ENCODE measurements at places on chromosomes 3 and 15.

- DNase-seq = no peak
Observed at GRCh38 chr3:17579289-17580031, 163.0 kb downstream of the TBC1D5 start.

GRCh38 chr3:150544726-150545125 is 1.6 kb downstream of the SERP1 start:
- no peak for DNase-seq

GRCh38 chr3:13283877-13284264 is 136.3 kb downstream of the NUP210 start:
- no peak for DNase-seq

DNA sequence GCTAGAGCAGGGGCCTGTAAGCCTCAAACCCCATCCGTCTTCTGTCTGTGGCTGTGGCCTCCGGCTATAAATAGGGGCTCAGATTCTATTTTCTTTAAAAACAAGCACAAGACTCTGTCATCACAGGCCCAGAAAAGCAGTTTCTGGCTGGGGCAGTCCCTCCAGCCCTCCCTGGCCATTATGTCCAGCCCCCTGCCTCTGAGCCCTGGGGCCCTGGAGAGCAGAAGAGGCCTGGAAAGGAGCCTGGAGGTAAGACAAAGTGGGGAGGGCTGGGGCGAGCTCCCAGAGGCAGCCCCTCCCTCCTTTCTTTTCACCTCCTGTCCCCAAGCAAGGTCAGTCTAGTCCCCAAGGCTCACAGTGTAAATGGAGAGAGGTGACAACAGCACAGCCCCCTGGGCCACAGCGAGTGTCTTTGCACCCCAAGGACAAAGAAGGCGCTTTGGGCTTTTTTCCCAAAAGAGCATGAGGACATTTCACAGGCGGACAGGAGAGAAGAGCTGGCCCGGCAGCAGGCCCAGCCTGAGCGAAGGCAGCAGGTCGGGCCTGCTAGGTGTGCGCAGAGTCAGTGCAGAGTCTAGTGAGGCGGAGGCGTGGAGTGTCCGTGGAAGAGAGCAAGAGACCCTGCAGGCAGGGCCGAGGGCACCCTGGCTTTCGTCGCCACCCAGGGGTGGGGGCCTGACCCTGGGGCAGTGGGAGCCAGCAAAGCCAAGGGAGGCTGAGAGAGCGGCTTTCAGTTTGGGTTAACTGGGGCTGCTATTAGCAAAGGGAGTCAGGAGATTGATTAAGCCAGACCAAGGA is 188.3 kb downstream of the TBC1D2B start:
- no peak for DNase-seq

DNA sequence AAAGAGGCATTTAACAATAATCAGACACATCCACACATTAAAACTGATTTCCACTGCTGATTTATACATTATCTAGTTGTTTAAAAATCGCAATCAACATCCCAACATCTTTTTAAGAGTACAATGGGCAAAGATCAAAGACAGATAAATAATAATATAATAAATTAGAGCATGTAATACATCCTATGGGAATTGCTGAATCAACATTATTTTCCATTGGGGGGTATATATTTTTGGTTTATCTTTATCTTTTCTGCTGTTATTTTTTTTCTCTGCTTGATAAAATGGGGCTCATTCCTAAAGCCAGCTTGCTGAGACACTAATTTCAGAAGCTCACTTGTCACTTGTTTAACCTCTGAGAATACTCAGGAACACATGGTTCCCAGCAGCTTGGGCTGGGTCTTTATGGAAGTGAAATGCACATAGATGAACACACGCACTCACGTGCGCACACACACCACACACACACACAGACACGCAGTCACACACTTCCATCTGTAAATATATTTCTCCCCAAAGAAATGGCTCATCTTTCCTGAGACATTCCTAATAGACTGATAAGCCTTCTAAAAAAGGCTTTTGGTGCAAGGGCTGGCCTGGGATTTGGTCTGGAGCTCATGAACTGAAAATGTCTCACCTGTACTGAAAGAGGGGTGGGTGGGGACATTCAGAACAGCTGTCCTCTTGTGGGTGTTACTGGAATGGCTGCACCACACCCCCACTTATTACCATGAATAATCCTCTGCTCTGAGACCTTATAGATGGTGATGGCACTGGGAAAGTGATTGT is 3.5 kb upstream of the PPIB start:
- no peak for DNase-seq
